ENCODE measurements at places on chromosomes 5 and 9.

- DNase-seq, result no peak
Measured at GRCh38 chr9:84139296-84140070, 158.9 kb downstream of the RMI1 start.

- DNase-seq, result no peak
Measured at GRCh38 chr9:110206389-110206788, 1.6 kb downstream of the C9orf152 start.

GRCh38 chr9:97980479-97980803 is 2.7 kb upstream of the ANP32B start:
- no peak for DNase-seq

- no peak for DNase-seq
Measured at GRCh38 chr5:123701511-123702200, 189.7 kb downstream of the CSNK1G3 start.

DNA sequence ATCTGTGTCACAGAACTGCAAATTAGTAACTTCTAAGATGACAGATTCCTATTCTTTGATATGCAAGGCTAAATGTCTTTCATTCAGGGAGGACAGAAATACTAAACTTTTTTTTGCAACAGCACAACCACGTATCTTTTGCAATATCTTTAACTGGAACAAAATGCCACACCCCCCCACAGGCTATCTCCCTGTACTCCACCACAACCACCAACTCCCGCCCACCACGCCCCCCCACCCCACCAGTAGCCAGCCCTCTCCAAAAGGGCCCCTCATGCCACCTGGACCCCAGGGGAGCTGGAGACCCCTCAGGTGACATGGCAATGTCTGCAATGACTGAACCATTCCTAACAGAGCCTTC is 131.8 kb downstream of the ROR2 start:
- DNase-seq, result no peak

GRCh38 chr5:138444774-138445546 is 6.1 kb downstream of the REEP2 start:
- DNase-seq, result no peak

DNA sequence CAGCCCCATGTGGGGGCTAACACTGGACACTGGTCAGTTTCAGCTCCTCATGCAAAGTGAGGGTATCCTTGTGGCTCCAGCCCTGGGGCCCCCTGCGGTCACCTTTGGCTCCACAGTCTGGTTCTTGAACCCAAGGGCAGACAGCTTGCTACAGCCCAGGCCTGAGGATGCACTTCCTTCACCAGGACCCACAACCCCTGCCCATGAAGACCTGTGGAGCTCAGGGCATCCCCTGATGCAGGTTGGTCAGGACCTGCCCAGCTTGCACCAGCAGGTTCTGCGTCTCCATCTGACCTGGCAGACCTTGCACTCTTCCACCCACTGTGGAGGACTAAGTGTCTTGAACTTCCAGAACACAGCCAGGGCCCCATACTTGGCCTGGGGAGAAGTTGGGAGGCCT is 3.7 kb upstream of the MRNIP start:
- DNase-seq, result no peak

DNA sequence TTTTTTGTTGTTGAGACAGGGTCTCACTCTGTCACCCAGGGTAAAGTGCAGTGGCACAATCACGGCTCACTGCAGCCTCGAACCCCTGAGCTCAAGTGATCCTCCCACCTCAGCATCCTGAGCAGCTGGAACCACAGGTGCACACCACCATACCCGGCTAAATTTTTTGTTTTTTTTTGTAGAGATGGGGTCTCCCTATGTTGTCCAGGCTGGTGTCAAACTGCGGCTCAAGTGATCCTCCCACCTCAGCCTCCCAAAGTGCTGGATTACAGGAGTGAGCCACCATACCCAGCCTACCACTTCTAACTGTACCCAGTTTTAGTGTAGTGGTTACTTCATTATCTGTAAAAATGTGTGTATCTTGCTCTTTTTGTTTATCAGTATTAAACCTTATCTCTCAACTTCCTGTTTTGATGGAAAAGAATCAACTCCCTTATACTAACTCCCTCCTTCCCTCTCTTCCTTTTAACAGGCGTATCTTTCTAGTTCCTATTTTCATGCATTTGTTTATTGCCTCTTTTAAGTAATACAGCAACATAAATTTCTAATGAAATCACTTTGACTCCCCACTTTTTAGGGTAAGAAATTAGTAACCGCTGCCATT is 33.1 kb downstream of the GRAMD2B start:
- no peak for DNase-seq

GRCh38 chr5:43171451-43171850 is 20.6 kb upstream of the NIM1K start:
- DNase-seq, result no peak
